ENCODE measurements at places on chromosomes 4 and X.

- DNase-seq = no peak
These were observed 23.2 kb upstream of the MRFAP1 start for GRCh38 chr4:6617246-6617645.

DNA sequence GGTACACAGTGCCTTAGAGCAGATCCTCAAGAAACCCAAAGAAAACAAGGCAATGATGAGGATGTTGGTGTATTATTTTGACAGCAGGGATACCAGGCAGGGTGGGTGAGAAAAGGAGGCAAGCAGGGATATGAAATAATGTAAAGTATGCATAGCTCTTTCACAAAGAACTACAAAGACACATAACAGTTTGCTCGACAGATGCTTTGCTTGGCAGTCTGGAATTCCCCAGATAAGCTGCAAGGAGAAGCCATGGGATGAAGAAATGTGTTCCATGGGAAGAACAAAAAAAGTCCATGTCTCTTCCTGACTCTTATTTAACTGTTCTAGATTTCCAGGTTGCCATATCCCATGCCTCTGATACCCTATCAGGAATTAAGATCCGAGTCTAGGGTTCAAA, 75.4 kb downstream of the FAM13A start:
- DNase-seq = no peak

DNA sequence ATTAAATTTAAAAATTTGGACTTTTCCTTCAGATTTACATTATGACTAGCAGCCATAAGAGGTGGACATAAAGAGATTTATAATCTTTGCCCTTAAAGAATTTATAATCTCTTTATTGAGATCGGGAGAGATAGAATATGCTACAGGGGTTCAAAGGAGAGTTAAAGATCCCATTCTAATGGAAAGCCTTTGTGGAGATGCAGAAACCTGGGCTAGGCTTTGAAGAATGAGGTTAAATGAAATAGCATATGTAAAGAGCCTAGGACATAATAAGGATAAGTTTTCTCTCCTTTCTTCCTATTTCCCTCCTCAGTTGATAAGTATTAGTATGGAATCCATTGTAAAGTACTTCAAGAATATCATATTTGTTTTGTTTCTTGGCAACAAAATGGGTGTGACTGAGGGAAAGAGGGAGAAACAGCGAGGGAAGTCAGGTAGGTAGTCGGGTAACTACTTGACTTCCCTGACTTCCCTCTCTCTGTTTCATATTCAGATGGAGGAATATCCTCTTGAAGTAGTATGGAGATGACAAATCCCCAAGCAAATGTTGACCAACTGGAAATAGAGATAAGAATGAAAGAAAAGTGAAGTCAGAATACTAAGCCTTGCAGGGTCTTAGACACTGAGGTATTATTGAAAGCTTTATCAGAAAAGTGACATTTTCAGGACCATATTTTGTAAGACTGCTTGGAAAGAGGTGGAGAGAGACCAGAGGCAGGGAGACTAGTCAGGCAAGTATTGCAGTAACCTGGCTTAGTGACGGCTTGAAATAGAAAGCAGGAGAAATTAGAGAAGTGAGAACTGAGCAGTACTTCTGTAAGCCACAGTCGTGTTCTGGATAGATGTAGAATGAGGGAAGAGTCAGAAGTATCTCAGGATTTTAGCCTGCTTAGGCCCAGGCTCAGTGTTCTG, 82.9 kb downstream of the PDLIM5 start:
- DNase-seq = no peak

GRCh38 chr4:14743172-14743571, 259.1 kb upstream of the CPEB2 start:
- no peak for DNase-seq

- no peak for DNase-seq
These were observed 494 bp downstream of the SPOCK3 start for GRCh38 chr4:167233685-167234315.
